Choroid plexus epithelial cell (primary cell): ENCODE measurements at places on chromosomes 6 and 20.

- no peak for DNase-seq
These were observed 1.3 kb downstream of the RGS19 start for GRCh38 chr20:64077876-64078551.

DNA sequence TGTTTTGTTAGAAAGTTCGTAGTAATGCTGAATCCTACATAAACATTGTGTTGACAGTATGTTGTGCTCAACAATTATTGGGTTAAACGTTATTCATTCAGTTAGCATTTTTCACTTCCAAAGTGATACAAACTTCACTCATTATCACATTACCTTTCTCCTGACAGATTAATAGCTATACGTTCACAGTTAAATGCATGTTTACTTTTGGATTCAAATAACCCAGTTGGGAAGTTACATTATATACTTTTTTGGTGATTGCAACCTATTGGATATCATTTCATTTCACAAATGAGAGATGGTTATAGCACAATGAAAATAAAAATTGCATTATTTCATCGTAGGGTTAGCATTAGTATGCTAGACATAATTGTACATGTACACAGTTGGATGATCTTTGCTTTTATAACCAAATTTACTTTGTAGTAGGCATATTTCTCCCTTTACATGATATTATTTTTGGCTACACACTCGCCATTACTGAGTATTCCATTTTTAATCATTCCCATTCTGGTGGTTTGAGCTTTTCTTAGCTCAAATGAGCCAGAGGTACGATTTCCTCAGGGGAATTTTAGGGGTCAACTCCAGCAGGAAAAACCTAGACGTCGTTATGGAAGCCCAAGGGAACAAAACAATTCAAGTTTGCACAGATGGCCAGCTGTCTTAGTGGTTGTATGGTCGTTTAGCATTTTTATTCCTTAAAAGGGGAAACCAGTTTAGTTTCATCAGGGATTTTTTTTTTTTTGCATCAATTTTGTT lies 2.1 kb upstream of the HIVEP1 start:
- peak; percentile 59 for DNase-seq

DNA sequence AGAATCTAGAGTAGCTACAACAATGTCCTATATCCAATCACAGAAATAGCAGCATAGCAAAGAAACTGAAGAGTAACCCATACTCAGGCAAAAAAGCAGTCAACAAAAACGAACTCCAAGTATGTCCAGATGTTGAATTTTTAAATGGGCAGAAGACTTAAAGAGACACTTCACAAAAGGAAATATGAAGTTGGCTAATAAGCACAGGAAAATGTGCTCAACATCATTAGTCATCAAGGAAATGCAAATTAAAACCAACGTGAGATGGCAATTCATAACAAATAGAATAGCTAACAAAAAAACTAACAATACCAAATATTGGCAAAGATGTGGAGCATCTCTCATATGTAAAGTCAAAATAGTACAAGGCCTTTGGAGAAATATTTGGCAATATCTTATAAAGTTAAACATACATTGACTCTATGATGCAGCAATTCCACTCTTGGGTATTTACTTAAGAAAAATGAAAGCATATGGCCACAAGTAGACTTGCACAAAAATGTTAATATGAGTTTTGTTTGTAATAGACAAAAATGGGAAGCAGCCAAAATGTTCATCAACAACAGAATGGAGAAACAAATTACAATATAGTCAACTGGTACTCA lies 37.7 kb downstream of the FRK start:
- no peak for DNase-seq

DNA sequence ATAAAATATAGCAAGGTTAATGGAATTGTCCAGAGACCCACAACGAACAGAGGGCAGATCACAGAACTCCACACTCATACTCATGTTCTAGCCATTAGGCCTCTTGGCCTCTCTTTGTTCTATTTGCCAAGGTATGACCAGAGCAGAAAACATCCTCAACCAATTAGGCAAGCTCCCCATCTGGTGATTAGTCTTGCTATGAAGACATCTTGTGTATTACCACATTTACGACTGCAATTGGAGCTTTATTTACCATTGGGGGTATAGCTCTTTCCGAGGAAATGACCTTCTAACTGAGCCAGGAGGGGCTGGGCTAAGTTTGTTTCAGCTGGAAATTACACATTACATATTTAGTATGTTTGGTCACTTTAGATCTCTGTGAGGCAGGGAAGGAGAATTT lies 593.9 kb downstream of the CD109 start:
- peak; percentile 36 for DNase-seq

- peak; percentile 15 for DNase-seq
These were observed 912 bp downstream of the IL17F start for GRCh38 chr6:52243282-52243893.

- no peak for DNase-seq
These were observed 48.2 kb downstream of the TSHZ2 start for GRCh38 chr20:53020376-53020775.

- peak; percentile 54 for DNase-seq
These were observed 62.0 kb upstream of the CD93 start for GRCh38 chr20:23147964-23148730.

- DNase-seq: no peak
These were observed 53.6 kb downstream of the JPH2 start for GRCh38 chr20:44133424-44133823.

- DNase-seq: no peak
These were observed 830 bp upstream of the CYP24A1 start for GRCh38 chr20:54174457-54175175.

DNA sequence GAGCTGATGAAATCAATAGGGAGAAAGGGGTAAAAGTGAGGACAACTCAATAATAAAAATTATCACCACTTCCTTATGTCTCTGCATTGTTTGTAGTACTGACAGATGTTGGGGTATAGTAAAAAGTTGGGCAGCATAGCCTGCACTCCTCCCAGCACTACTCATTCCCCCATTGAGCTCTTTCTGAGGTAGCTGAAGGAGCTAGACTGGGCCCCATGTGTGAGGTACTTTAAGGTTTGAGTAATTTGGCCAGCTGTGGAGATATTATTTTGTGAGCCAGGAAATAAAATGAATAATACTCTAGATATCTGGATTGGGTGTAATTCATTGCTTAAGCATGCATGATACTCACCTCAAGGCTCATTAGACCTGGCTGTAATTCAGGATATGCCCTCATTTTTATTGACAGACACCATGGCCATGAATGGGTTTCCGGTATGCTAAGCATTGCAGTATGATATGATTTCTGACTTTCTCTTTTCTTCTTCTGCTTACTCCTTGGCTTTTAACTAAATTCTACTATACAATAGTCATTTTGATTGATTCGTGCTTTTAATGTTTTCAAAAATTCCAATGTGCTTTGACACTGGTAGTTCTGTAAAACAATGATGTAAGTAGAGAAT lies 283.9 kb upstream of the RIMS1 start:
- DNase-seq: no peak

GRCh38 chr6:93389192-93389591 lies 30.2 kb downstream of the EPHA7 start:
- DNase-seq: no peak

DNA sequence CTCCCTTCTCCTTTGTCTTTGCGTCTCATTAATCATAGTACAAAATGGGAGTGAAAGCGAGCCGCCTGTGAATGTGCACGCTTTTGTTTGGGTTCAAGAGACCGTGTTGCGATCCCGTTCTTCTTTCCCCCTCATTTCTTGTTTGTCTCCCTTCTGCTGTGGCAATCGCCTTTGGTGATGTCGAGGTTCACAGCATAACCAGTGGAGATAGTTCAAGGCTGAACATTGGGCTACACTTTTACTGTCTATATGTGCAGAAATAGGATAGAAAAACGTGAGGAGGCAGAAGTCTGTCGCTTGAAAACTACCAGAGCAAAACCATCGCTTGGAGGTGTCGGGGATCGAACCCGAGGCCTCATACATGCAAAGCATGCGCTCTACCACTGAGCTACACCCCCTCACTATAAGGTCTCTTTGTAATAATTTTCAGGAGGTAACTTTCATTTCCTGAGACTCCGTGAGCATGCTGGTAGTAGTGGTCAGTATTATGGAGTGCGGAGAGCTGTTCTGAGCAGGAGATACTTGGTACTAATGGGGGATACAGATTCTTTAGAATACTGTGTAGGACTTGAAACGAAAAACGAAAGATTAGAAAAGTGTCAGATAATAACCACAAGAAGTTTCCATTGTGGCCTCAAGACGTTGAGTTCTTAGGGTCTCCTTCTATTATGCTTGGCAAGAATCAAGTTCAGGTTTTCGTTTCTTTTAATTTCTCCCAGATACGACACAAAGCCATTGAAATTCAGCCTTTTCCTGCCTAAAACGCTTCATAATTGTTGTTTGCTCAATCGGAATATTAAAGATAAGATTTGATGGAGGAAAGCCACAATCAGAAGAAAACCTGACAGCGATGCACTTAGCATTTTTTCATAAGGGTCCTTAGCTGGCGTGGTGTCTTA lies 106.6 kb downstream of the TRIM27 start:
- peak; percentile 76 for DNase-seq

DNA sequence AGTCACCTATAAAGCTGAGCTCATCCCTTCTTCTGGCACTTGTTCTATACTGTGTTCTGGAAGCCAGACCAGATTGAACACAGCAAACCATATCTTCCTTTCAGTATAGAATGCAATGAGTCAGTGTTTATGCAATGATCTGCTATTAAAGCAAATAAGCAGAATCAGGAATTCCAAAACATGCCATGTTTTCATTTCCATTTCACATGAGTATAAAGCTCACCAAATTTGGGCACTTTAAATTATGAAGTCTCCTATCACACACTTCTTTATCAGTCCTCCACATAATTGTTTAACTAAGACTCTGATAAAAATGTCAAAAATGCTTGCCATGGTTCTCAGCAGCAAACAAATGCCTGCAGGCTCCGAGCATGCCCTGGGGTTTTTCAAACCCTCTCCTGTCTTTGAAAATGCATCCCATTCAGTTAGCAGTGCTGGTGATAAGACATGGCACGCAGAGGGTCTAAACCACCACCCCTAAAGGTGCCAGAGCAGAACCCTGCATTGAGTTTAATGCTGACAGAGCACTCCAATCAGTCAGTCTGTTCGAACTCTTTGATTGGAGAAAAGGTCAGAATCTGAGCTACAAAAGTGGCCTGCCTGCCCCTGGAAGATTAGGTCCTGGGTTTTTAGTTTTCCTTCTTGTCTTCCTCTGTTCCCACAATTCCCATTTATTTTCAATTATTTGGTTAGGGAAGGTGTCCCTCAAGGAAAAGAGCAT lies 234.1 kb downstream of the GMPR start:
- DNase-seq: peak; percentile 76

DNA sequence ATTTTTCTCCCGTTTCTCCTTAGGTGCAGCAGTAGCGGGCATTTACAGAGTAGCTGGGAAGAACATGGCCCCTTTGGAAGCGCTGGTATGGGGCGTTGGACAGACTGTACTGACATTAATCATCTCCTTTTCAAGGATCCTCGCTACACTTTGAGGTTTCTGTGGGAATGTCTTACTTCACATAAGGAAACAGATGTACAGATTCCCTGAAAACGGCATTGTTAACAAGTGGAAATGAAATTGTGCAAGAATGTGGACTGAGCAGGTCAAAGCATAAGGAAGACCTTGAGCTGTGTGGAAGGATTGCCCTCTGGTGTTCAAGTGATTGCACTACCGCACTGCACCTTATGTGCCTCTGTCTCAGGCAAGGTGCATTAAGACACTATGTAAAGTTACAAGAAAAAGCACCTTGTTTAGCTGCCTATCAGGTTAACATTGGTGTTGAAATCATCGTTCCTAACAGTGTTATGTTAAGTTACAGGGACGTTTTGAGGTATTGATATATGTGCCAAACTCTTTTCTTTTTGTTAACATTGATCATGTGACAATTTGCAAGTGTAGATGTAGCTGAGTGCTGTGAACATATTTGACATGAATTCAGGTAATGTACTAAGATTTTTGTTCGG lies 38.0 kb downstream of the TMEM170B start:
- peak; percentile 93 for DNase-seq

- DNase-seq: no peak
These were observed 3.3 kb downstream of the NPEPL1 start for GRCh38 chr20:58695895-58696375.

GRCh38 chr6:145823328-145823944 lies 8.8 kb upstream of the FBXO30 start:
- DNase-seq: no peak

DNA sequence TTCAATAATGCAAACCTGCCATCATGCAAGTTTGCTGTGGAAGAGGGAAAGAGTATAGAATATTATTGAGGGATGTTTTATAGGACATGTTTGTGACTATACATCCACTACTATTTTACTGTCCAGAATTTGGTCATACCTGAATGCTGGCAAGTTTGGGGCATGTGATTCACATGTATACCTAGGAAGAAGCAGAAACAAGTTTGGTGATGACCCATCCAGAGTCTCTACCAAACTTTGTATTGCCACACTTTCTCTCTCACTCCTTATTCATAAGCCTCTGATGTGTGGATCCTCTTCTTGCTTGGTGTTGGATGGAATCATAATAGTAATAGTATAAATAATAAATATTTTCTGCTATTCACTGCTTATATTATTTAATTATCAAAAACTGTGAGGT lies 108.5 kb upstream of the FLRT3 start:
- no peak for DNase-seq
